Stimulated activated CD4-positive, alpha-beta T cell treated with anti-CD3 and anti-CD28 coated beads, Interleukin-2, amount 100 ng/mL, for 48 hours (primary cell): ENCODE measurements at places on chromosomes 2 and 18.

GRCh38 chr2:237819231-237819630, 20.7 kb downstream of the RBM44 start:
- no peak for DNase-seq

DNA sequence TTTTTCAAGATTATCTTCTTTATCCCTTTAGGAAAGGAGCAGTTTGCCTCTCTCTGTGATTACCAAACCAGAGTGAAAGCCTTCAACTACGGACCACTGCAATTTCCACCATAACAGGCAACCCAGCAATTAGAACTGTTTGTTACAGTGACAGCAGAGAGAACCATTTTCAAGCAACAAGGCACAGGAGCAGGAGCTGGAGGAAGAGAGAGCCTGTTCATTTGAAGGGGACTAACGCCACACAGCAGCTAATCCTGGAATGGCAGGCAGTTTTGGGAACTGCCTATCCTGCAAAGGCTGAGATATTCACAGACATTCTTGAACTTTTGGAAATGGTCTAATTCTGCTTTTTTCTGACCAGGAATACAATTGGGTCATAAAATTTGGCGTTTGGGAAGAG, 1541.9 kb upstream of the PIK3C3 start:
- DNase-seq, result no peak

DNA sequence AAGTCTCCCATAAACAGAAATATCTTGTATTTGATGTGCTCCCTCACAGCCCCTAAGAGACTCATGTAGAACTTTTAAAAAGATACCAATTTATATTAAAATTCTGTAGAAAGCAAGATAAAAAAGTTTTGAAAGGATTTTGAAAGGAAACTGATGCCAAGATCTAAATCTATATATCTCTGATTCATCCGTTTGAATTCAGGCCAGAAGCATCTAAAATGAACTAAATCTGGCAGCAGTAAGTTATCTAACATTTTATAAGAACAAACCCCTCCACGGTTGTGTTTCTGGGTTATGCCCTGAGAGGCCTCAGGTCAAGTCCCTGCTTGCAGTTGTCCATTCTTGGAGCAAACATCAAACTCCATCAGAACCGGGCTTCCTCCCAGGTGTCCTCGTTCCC, 165.8 kb downstream of the FBXO15 start:
- no peak for DNase-seq

DNA sequence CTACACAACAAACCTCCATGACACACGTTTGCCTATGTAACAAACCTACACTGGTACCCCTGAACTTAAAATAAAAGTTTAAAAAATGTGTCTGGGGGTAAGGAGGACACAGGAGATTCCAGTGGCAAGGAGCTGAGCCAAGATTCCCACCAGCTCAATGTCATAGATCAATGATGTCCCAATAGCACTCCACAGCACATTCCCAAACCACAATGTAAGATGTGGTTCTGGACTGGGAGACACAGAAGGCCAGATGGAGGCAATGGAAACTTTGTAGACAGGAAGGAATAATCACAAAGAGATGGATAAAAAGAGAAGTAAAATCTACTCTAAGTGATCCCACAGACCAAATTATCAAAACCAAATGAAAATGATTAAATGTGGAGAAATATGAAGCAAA, 312.4 kb upstream of the SOX11 start:
- no peak for DNase-seq

DNA sequence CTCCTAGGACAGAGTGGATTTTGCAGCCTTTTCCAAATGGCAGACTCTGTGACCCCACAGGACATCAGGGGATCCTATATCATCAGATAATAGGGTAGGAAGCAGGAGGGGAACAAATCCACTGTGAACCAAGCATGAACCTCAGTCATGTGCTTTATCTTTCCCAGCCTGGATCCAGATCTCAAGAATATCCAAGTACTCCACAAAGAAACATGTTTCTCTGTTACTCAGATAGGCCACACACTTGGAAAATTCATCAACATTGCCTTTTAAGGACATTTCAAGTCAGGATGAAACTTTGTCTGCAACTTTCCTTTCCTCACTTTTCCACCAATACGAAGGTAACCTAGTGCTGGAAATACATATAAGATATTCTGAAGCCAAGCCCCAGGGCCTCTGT, 85.8 kb downstream of the RDH14 start:
- DNase-seq, result no peak

- no peak for DNase-seq
These were observed 1610.4 kb upstream of the ZEB2 start for GRCh38 chr2:146130290-146130689.

GRCh38 chr2:174368691-174369090, 26.8 kb upstream of the SCRN3 start:
- DNase-seq, result no peak

DNA sequence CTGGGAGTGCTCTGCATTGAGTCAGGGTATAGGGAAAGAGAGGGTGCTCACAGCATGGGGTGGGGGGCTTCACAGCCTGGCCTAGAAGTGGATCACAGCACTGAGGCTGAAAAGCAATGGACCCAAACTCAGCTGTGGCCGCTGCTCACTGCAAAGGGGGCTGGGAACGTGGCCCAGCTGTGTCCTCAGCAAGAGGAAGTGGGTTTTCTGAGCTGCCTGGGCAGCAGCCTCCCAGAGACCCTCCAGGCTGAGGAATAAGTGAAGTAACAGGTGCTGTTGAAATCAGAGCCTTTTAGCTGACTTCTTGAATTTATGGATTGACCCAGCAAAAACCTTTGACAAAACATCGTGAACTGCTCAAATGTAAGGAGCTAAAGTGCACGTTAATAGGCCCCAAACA, 35.2 kb downstream of the PTGR3 start:
- no peak for DNase-seq

DNA sequence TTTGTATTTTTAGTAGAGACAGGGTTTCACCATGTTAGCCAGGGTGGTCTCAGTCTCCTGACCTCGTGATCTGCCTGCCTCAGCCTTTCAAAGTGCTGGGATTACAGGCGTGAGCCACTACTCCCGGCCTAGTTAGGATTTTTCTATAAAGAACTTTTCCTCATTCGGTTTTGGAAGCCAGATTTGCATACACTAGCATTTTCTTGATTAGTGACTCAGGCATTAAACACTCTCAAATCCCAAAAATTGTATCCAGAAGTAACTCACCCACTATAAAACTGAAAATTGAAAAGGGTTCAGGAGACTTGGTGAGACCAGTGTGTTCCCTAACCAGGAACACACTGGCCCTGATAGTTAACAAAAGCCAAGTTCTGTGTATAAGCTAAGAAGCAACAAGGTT, 25.2 kb downstream of the EIF2AK3 start:
- DNase-seq, result no peak

DNA sequence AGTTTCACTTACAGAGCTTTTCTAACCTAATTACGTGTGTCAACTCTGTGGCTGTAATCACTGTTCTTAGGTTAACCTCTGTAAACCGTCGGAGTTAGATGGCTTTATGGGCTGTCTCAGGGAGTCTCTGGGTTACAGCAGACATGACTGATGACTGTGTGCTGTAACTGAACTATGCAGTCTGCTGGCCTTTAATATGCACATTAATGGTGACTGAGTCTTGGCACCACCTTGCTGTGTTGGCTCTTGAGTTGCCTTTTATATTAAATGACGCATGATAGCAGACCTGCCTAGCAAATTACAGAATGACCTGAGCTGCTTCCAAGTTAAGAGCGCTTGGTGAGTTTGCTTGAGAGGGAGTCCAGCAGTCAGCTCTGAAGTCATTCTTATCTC, 90.1 kb downstream of the ACKR3 start:
- DNase-seq, result no peak

DNA sequence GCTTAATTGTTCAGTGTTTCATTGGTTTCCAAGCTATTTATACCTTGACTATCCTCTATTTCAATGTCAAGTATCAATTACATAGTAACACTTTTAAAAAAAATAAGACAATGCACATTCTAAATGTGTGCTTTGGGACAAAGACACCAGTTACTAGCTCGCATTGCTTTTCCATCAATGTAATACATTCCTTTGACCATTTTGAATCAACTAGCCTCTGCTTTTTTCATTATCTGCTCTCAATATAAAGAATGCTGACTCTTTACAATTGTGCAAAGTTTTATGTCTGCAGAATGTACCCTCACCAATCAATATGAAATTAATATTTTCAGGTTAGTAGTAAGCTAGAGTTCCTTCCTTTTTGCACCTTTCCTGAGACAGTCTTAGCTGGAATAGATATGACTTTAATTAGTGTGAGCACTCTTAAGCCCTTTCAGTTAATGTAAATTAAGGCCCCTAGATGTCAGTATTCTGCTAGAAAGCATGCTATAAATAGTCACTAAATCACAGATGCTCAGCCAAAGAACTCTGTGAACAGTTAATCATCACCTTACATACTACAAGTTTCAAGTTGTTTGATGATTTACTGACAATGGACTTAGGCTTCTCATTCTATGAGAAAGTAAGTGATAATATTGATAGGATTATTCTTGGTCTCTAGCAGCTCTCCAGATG, 413.6 kb downstream of the PTH2R start:
- no peak for DNase-seq

- DNase-seq, result no peak
These were observed 119.4 kb upstream of the CTDP1 start for GRCh38 chr18:79560042-79560860.

- DNase-seq, result no peak
These were observed 289.0 kb downstream of the RNF144A start for GRCh38 chr2:7206111-7206810.

- no peak for DNase-seq
These were observed 404.3 kb downstream of the ZNF521 start for GRCh38 chr18:24947521-24948305.

DNA sequence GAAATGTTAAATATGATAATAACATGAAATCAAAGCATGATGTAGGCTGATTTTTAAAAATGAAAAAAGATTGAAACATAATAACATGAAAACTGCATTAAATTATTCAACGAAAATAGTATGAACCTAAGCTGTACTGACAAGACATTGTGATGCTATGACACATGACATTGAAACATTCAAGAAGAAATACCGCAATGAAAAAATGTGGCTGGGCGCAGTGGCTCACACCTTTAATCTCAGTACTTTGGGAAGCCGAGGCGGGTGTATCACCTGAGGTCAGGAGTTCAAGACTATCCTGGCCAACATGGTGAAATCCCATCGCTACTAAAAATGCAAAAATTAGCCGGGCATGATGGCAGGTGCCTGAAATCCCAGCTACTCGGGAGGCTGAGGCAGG, 14.6 kb downstream of the CXCR1 start:
- no peak for DNase-seq

GRCh38 chr2:3601561-3602271, 6.8 kb downstream of the COLEC11 start:
- DNase-seq, result no peak

GRCh38 chr18:71168557-71169145, 879.8 kb downstream of the SOCS6 start:
- DNase-seq, result no peak
